ENCODE measurements at places on chromosomes 5 and 9.

DNA sequence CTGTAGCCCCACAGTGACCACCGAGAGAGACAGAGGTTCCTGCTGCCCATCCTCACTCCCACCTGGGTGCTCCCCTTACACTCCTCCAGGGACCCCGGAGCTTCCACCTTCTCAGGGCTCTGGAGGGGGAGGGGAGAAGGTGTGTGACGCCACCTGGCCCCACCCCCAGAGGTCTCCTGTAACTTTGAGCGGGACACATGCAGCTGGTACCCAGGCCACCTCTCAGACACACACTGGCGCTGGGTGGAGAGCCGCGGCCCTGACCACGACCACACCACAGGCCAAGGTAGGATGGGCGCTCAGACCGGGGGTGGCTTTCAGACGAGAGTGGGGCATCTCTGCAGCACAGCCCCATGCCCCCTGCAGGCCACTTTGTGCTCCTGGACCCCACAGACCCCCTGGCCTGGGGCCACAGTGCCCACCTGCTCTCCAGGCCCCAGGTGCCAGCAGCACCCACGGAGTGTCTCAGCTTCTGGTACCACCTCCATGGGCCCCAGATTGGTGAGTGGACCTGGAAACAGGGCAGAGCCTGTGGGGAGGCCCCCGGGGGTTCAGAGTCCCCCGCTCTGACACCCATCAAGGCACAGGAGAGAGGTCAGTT is 4.5 kb downstream of the MAMDC4 start:
- DNase-seq = no peak

- no peak for DNase-seq
Observed at GRCh38 chr5:43268188-43268820, 44.9 kb downstream of the HMGCS1 start.

GRCh38 chr5:57036761-57037160 is 84.8 kb upstream of the MIER3 start:
- DNase-seq = no peak

GRCh38 chr5:138745268-138745667 is 8.0 kb upstream of the CTNNA1 start:
- DNase-seq = no peak

DNA sequence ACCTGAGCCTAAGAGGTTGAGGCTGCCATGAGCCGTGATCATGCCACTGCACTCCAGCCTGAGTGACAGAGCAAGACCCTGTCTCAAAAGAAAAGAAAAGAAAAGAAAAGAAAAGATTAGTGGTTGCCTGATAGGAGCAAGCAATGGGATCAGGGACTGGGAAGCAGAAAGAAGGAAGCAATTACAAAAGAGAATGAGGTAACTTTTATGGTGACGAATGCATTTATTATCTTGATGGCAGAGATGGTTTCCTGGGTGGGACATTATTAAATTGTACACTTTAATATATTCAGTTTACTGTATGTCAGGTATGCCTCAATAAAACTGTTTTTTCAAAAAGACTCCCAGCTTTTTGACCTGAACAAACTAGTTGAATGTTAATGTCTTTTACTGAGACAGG is 7.5 kb upstream of the PFDN1 start:
- DNase-seq = no peak

DNA sequence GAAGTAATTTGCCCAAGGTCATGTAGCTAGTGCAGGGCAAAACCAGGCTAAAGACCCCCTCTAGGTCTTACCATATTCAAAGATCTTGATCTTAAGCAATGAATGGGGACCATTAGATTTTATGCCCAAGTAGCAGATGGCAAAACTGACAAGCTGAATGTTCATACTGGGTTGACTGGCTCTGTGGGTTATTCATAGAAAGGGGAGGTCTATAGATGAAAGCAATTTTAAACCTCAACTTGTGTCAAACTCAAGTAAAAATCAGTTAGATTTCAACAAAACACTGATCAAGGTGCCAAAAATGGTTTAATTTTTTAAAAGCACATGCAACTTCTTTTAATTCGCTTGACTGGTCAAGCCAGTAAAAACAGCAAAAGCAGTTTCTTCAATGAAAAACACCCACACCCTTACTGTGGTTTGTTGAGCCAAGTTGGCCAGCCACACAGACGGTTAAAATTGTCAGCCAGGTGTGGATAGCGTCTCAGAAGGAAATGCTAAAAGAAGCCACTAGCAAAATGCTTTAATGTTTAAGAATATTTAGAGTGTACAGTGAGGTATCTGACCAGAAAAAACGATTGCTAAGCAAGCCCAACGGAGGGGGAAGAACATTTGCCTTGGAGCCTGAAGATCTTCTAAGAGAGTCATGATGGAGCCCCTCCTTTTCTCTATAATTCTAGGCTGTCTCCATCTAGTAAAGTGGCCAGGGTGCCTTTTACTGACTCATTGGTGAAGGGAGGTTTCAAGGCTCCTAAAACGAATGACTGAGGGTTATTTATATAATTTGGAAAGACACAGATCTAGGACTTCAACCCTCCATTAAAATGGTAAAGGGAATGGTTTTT is 539.6 kb upstream of the CLINT1 start:
- no peak for DNase-seq

DNA sequence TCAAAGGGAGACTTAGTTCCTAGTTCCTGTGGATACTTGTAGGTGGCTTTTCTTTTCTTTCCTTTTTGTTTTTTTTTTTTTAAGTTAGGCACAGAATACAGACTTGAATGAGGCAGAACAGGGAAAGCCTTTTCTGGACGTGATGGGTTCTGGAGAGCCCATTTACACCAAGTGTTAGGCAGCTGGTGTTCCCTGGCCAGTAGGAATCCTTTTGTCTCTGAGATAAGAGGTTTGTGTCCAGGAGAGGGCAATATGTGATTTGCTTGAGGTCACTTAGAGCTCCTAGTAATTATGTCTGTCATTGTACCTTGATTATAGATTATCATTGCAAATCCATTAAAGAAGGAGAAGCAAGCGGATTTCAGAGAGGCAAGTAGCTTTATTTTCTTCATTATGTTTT is 9.1 kb downstream of the MEGF10 start:
- no peak for DNase-seq

DNA sequence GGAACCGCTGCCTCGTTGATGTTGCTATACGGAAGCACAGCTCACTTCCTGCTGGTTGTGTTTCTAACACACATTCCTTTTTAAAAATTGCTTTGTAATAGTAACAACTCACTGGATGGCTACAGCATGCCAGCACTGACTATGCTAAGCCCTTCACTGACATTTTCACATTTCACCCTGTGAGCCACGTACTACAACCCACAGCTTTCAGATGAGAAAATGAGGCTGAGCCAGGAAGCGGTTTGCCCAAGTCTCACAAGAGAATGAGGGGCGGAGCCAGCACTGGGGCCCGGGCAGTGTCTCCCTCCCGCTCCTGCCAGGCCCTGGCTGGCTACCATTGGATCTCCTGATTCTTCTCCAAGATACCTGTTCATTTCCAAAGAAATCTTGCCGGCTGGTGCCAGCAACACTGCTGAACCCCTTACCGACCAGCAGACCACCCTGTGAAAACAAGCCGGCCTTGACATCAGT is 38.3 kb downstream of the FAM78A start:
- DNase-seq = peak; percentile 61

- DNase-seq = no peak
Observed at GRCh38 chr9:132040808-132041207, 38.9 kb downstream of the MED27 start.

- no peak for DNase-seq
Observed at GRCh38 chr9:134239130-134239903, 75.0 kb upstream of the RNU6ATAC start.

- no peak for DNase-seq
Observed at GRCh38 chr5:133240425-133241091, 188.7 kb downstream of the HSPA4 start.

DNA sequence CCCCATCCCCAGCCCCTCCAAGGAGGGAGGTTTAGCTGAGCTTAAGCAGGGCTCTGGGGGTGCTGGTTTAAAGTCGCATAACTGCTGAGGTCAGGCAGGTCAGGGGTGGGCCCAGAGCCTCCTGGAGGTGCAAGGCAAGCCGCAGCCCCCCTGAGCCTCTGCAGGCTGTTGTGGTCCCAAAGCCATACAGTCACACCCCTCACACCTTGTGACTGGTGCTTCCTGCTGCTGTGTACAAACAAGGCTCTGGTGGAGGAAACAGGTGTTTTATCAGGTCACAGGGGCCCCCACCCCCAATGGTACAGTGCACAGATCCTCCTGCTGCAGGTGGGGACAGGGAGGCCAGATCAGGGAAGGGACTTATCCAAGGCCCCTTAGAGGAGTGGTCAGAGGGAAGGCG is 8.0 kb downstream of the TCF7 start:
- DNase-seq = no peak

DNA sequence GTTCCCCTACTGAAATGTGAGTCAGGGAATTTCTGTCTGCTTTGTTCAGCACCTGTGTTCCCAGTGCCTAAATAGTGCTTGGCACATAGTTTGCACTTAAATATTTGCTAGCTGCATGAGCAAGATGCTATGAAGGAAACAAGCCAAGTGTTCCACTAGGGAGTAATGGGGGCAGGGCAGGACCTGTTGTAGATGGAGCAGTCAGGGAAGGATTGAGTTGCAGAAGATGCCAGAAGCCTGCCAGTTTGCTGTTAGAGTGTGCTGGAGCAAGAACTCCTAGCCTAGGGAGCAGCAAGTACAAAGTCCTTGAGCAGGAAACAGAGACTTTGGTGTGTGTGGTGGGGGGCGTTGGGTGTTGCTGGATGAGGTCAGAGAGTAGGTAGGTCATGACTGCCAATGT is 87.5 kb downstream of the DAB2IP start:
- no peak for DNase-seq

DNA sequence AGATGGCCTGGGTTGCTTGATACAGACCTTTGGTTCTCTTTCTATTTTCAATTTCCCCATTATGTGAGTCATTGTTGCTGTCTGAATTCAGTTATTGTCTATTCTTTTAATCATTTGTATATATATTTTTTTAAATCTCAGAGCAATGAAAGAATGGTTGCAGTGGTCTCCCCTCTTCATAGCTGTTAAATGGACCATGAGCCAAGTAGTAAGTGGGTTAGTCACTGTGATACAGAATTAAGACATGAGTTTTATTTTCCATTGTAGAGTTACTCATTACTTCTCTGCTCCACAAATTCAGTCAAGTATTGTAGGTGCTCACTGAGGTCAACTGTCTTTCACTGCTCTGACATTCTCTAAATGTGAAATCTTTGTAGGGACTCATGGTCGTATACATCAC is 174.6 kb upstream of the GRAMD2B start:
- DNase-seq = no peak

GRCh38 chr9:9790216-9790872 is 822.5 kb downstream of the PTPRD start:
- DNase-seq = peak; percentile 79

DNA sequence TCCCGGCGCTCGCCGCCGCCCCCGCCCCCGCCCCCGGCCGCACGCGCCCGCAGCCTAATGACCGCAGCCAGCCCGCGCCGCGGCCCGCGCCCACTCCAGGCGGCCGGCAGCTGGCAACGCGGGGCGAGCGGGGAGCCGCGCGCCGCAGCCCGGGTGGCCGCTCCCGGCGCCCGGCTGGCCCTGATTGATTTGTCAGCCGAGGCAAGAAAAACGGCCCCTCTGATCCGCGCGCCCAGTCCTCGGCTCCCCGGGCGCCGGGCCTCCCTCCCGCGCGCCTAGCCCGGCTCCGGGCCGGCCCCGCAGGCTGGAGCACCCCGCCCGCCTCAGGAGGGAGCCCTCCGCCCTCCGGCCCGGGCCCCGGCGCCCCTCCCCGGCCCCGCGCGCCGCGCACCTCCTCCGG is 11.9 kb upstream of the LHX2 start:
- peak; percentile 9 for DNase-seq

DNA sequence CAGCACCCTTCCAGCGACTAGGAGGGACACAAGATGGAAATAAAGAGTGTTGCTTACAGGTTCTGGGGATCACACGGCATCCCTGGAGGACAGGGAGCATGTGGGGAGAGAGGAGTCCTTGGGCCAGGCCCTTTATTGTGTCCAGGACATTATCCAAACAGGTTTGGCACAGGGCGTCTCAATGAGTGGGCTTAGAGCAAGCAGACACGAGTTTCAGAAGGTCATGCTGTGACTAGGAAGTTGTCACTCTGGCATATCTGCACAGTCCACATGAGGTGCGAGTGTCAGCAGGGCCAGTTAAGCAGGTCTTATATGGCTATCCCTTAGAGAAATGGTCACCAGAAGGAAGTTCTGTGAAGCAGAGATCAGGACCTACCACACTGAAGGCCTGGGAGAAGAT is 174.5 kb upstream of the OTULINL start:
- DNase-seq = no peak

DNA sequence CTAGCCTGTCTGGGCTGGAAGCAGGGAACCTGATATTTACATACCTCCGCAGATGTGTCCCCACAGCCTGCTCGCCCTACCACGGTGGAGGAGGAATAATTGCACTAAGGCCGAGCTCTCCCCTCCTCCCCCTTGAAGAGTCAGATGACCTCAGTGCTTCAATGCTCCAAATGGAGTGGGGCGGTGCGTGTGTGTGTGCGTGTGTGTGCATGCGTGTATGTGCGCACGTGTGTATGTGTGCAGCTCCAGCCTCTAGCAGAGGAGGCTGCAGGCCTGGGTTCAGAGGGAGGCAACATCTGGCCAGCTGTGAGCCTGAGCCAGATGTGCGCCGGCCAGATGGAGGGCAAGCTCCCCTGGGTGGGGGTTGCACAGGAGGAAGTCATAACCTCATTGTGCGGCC is 90.5 kb downstream of the NRG2 start:
- peak; percentile 41 for DNase-seq

- peak; percentile 68 for DNase-seq
Observed at GRCh38 chr9:110977259-110977709, 61.0 kb downstream of the LPAR1 start.

DNA sequence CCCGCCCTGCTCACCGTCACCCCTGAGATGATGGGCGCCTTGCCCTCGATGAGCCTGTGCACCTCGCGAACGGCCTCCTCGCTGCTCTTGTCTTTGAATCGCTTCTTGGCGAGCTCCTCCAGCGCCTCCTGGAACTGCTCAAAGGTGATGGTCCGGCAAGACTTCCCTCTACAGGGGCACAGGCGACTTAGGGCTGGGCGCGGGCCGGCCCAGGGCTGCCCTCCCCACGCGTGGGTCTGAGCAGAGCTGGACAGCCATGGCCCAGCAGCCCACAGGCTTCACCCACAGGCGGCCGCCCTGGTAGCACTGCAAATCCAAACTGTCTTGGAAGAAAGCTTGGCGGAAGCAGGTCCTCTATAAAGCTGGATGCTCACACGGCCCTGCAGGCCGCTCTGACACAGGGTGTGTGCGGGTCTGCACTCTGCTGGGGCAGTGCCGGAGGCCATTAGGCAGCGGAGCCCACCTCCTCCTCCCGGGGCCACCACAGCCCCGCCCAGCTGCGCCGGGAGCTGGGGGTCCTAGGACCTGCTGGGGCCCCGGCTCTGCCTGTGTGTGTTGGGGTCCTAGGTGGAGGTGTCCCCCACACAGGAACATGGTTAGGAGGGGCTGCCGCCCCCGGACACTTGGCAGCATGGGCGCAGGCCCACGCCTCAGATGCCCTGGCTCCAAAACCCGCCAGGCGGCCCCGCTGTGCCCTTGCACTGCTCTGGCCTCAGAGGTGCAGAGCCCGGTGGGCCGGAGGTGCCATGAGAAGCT is 27.0 kb downstream of the TPPP start:
- DNase-seq = no peak

- no peak for DNase-seq
Observed at GRCh38 chr5:155906046-155906445, 420.9 kb upstream of the SGCD start.

Data from tongue (tissue), 3 donors.